ENCODE measurements at places on chromosomes 1 and 21.

- DNase-seq: no peak
Measured at GRCh38 chr1:18529714-18530113, 49.0 kb downstream of the KLHDC7A start.

GRCh38 chr1:163824006-163824405, 502.3 kb downstream of the NUF2 start:
- no peak for DNase-seq

- DNase-seq: no peak
Measured at GRCh38 chr1:175548774-175549173, 194.6 kb downstream of the TNR start.

DNA sequence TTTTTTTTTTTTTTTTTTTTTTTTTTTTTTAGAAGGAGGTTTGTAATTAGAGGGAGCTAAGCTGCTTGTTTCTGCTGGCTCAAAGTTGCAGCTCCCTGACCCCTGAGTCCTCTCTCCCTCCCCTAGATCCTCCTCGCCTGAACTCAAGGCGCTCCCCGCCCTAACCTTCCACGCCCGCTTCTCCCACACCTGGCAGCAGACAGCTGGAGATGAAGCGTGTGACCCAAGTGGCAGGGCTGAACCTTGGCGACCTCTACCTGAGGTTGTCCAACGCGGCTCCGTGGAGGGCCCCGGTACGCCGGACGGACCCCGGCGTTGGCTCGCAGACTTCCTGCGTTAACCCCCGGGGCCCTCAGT, 795 bp downstream of the NGF start:
- no peak for DNase-seq

GRCh38 chr1:206532368-206532767, 25.0 kb downstream of the RASSF5 start:
- no peak for DNase-seq

DNA sequence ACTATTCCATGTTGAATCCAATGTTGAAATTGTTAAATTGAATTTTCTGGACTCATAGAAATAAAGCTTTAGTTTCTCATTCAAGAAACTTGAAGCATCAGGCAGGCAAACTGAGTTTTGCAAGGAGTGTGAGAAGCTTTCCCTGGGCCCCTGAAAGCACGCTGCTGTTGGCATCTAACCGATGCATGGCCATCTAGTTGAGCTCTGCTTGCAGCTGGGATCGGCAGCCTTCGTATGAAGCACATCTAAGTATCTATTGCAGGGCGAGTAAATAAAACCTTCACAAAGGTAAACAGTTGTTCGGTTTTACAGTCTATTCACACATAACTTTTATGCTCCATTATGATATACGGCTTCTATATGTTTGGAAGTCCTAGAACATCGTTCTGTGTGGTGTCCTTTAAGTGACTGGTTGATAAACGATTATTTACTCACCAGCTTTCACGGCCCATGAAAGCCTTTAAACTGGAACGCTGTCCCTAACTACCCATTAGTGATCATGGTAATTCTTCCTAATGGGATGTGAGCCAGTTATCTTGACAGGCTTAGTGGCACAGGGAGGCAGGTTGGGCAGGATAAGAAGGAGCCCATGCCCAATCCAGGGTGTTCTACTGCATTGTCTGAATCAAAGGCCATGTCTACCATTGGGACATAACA, 71.7 kb downstream of the SEC16B start:
- DNase-seq: no peak

- no peak for DNase-seq
Measured at GRCh38 chr1:203271018-203271743, 34.1 kb upstream of the BTG2 start.

DNA sequence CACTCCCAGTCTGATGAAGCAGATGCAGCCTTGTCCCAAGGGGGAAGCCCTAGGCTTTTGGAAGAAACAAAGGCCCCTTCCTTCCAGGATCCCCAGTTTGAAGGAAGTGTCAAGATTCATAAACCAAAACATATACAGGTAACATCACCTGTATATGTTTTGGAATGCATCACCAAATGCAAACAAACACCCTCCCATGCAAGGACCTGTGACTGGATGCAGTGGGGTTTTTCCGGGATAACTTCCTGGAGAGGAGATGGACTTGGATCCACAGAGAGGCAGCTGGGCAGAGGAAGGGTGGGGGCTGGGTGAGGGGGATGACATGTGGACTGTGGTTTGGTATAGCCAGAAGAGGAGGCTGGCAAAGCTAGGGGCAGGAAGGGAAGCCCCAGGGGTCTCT, 1.5 kb upstream of the PLA2G2F start:
- DNase-seq: no peak

DNA sequence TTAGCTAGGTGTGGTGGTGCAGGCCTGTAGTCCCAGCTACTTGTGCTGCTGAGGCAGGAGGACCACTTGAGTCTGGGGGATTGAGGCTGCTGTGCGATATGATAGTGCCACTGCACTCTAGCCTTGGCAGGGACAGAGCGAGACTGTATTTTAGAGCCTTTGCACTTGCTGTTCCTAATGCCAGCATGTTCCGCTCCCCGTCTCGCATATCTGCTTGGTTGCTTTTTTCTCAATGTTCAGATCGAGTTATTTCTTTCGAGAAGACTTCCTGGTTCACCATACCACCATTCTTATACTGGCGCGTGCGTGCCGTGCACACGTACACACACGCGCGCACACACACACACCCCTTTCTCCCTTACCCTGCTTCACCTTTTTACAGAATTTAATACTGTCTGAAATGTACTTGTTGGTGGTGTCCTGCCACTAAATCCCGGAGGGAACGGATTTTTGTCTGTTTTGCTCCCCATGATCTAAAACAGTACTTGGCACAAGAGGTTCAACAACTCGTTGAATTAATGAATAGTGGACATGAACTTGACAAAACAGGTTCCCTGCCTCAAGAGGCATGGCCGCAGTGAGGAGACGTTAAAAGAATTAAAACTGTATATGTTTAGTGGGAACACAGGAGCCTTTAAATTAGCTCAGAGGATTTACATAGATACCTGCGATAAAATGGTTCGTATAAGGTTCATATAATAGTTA, 1.1 kb upstream of the RPRD2 start:
- no peak for DNase-seq

DNA sequence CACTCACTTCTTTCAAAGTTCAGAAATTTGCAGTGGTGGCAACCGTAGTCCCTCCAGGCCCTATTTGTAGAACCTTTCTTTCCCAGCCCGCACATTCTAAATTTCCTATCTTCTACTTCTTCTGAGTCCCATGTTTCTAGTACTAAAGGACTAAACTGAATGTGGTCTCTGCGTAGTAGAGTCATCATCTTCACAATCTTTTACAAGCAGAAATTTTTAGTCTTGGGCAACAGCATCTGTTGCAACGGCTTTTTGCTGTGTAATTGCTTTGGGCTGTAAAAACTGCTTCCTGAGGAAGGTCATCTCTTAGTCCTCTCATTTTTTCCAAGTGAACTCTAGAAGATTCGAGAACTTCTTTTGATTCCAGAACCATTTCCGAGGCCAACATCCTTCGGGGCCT, 23.9 kb downstream of the VAV3 start:
- no peak for DNase-seq

- DNase-seq: no peak
Measured at GRCh38 chr1:223849352-223850254, 3.9 kb upstream of the TP53BP2 start.

- DNase-seq: no peak
Measured at GRCh38 chr1:75136195-75136815, 2.1 kb downstream of the LHX8 start.

GRCh38 chr21:42414553-42414927, 10.8 kb downstream of the UBASH3A start:
- no peak for DNase-seq

DNA sequence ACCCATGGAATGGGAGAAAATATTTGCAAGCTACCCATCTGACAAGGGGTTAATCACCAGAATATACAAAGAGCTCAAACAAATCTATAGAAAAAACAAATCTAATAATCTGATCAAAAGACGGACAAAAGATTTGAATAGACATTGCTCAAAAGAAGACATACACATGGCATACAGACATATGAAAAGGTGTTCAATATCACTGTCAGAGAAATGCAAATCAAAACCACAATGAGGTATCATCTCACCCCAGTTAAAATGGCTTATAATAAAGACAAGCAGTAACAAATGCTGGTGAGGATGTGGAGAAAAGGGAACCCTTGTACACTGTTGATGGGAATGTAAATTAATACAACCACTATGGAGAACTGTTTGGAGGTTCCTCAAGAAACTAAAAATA, 600.9 kb downstream of the SMYD3 start:
- DNase-seq: no peak

GRCh38 chr1:19536519-19536918, 51.2 kb upstream of the CAPZB start:
- DNase-seq: no peak

DNA sequence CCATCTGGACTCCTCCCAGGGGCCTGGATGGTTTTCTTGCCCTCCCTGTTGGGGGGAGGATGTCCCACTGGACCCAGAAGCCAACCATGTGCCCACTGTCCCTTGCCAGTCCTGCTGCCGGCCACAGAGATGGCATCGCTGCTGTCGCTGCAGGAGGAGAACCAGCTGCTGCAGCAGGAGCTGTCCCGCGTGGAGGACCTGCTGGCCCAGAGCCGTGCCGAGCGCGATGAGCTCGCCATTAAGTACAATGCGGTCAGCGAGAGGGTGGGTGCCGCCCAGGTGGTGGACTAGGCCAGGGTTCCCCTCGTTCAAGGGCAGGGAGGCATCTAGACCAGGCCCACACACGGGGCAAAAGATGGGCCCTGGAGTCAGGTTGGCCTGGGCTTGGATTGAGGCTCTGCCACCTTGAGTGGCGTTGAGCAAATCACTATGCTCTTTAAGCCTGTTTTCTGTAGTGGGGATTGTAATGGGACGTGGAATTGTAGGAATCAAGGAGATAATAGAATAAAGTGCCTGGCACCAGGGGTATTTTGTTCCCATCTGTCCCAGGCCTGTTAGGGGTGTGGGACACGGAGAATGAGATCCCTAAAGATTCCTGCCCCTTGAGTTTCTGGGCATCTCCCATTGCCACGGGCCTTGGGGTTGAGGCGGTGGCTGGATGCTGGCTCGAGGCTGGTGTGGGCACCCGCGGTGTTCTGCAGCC, 2.6 kb downstream of the CROCC start:
- no peak for DNase-seq

GRCh38 chr1:110605901-110606656, at the start of gene KCNA2:
KCNA2 (minus strand) TSS chr1:110606358; CDS start chr1:110604782, 1,576 bp downstream.
- DNase-seq: no peak

GRCh38 chr21:44337449-44337848, 1.7 kb downstream of the CFAP410 start:
- DNase-seq: no peak

- DNase-seq: no peak
Measured at GRCh38 chr1:163914785-163915413, 593.1 kb downstream of the NUF2 start.
